Myocyte (in vitro differentiated cells): ENCODE measurements at places on chromosomes 7 and 10.
A peak's percentile ranks its signal among the peaks of the same experiment; 100 is the strongest.

DNA sequence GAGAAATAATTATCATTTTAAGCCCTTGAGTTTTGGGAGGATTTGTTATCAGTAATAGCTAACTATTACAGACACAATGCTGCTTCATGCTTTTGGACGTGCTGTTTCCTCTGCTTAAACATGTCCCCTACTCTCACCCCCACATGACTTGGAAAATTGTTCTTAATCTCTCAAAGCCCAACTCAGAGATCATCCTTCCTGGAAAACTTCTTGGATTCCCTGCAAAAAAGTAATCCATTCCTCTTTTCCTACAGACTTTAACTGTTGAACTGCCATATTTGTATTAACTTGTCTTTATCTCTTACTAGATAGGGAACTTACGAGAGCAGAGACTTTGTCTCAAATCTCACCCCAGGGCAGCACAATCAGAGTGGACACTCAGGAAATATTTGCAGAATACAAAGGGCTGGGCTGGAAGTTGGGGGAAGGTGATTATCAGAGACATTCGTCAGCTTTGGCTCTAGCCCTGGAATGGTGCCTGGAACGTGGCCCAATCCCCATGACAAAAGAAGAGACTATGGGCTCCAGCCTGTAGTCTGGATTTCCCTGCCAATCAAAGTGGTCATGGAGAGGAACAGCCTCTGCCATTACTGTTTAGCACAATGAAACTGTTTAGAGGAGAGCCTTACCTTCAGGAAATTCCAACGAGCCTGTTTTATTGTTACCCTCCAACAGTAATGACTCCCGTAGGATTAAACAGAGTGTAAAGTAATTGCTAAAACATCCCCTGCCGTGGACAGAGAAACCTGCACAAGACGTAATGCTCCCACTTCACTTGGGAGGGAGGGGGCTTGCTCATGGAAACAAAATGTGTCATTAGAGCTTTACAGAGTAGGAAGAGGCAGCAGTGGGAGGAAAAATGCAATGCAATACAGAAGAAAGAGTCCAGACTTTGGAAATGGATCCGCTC lies 140.4 kb upstream of the AUTS2 start:
- DNase-seq = no peak

- DNase-seq = peak; percentile 91
Observed at GRCh38 chr10:24465891-24466818, 257.2 kb downstream of the KIAA1217 start.

GRCh38 chr7:91228927-91229558 lies 35.2 kb upstream of the FZD1 start:
- no peak for DNase-seq

- no peak for DNase-seq
Observed at GRCh38 chr10:128438417-128439063, 312.3 kb upstream of the MKI67 start.

DNA sequence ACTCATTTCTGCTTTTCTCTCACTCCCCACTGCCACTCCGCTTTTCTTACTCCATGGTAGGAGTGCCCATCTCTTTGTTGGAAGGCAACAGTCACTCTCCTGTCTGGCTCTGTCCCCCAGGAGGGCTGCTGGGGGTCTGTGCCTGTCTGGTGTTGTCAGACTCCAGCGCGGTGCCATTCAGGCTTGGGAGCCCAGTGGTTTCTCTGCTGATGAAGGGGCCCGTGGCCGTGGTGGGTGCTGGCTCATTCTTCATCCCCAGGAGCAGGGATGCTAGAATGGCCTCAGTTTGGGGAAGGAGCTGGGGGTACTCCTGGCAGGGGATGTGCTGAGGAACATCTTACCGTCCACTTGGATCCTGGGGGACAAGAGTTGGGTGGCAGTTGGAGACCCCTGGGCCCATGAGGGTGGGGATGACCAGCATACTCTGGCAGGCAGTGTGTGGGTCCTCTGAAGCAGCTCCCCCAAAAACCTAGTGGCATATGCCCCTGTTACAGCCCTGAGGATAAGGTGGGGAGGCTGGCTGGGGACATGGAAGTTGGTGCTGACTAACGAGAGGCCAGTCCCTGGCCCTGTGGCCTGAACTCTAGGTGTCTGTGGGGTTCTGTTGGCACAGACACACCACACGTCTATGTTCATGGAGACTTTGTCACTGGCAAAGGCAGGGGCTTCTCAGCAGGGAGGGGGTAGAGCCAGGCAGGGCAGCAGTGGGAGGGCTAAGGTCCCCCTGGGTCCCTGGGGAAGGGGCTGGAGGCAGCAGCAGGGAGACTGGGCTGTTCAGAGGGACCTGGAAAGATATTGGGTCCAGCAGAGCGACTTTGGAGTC lies 102.8 kb upstream of the RET start:
- DNase-seq = no peak

- DNase-seq = no peak
Observed at GRCh38 chr7:110720626-110721025, 370.3 kb upstream of the LRRN3 start.

- no peak for DNase-seq
Observed at GRCh38 chr10:107686095-107686494, 521.6 kb upstream of the SORCS1 start.

DNA sequence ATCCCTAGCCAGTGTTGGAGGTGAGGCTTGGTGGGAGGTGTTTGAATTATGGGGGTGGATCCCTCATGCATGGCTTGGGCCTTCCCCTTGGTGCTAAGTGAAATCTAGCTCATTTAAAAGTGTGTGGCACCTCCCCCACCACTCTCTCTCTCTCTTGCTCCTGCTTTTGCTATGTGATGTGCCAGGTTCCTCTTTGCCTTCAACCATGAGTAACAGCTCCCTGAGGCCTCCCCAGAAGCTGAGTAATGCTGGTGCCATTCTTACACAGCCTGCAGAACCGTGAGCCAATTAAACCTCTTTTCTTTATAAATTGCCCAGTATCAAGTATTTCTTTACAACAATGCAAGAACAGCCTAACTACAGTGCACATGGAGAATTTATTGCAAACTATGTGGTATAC lies 188.8 kb upstream of the POT1 start:
- no peak for DNase-seq

- peak; percentile 70 for DNase-seq
Observed at GRCh38 chr7:137970253-137970975, 31.5 kb downstream of the CREB3L2 start.

DNA sequence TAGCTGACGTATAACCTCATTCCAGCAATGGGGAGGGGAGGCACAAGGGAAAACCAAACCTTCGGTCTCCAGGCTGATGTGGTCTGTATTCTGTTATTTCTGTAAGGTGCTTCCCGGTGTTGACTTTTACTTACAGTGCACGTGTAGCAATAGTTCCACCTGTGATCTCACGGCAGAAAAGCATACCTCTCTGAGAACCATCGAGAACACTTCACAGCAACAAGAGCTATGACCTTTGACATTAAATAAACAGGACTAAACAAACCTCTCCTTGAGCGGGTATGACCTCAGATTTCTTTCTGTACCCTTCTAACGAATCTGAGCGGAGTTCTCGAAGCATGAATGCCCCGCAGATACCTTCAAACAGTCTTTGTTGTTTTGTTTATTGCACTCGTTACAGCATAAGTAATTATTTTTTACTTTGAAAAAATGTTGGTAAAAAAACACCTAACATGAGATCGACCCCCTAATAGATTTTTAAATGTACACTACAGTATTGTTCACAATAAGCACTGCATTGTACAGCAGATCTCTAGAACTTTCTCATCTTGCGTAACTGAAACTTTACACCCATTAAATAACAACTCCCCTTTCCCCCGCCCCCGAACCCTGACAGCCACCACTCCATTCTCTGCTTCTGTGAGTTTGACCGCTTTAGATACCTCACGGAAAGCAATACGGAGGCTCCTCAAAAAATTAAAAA lies 282.3 kb downstream of the GATA3 start:
- DNase-seq = no peak

GRCh38 chr10:4255751-4256150 lies 470.7 kb upstream of the KLF6 start:
- DNase-seq = no peak

- peak; percentile 10 for DNase-seq
Observed at GRCh38 chr7:115941703-115942268, 88.8 kb downstream of the TFEC start.

DNA sequence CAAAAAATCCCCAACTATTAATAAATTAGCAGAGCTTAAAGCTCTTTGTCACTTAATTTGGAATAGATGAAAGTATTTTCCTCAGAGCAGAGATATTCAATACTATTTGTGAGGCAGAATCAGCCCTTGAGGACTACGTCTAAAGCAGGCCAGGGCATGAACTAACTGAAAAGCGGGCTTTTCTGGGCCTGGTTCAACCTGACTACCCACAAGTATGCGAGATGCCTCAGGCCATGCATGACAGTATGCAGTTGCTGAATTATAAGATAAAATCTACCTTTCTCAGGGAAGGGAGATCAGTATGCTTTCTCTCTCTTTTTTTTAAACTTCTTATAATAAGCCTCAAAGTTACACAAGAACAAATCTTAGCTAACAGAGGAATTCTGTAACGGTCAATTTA lies 20.1 kb downstream of the TMEM168 start:
- no peak for DNase-seq

DNA sequence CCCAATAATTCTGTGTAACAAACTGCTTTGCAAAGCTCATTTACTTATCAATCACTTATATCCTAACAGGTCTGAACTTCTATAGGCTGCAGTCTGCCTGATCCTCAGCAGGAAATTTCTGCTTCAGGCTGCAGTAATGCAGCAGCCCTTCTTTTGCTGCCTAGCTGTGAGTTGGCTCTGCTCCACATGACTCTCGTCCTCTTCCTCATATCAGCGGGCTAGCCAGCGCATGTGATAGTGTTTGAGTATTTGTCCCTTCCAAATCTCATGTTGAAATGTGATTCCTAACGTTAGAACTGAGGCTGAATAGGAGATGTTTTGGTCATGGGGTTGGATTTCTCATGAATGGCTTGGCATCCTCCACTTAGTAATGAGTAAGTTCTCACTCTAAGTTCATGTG lies 387.8 kb downstream of the SEMA3D start:
- DNase-seq = no peak
